Vein endothelial cell (primary cell): ENCODE measurements at places on chromosomes 12 and 14. TPM values are rescaled to one million over a fixed set of nuclear protein-coding genes. Genes with fewer than 3 reads are reported as not detected.

Gene SETD1B
- 6.5 and 7.2 TPM in 2 replicates for total RNA-seq

Gene UBR7
- 25.8 and 33.1 TPM in 2 replicates for total RNA-seq

Gene SYNE3
- 12.7 and 16.7 TPM in 2 replicates for total RNA-seq

Gene SLCO1C1
- total RNA-seq = 0.57 and 0.98 TPM in 2 replicates

Gene DNAI7
- not detected in 2 replicates for total RNA-seq

Gene PPP4R4
- total RNA-seq = not detected in 2 replicates

Gene ZDHHC22
- total RNA-seq = under 0.01 TPM in 1 of 2 replicates, not detected in the other
